ENCODE measurements at places on chromosomes 1 and 21.
A peak's percentile ranks its signal among the peaks of the same experiment; 100 is the strongest.

DNA sequence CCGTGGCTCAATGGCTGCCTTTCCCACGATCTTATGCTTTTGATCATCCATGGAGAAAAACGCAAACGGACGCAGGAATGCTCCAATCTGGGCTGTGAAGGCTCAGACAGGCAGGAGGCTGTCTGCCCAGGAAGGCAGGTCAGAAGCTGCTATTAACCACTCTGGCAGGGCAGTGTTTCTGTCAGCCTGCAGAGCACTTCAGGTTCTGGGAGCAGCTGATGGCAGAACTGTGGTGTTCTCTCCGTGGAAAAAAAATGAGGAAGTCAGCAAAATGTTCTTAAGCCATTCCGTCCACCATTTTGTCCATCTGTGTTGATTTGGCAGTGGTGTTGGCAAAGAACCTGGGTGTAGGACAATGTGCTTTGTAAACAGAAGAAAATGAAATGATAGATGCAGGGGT is 91.7 kb downstream of the SIM2 start:
- DNase-seq, result no peak

DNA sequence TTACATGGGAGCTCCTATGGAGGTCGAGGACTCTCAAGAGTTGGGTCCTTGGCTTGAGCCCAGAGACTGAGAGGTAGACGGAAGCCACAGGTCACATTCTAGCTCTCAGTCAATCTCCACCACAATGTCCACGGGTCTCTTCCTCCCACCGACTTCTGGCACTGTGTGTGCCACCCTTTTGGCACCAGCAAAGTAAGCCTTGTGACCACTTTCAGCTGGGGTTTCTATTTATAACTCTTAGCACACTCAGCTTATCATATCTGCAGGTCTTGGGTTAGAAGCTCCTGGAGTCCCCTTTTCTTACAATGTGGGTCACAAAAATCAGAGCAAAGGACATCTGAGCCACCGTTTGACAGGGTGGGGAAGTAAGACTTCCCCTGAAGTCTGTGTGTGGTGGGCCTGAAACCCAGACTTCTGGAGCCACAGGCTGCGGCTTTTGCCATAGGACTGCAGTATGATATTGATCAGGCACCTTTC is 28.3 kb downstream of the NCMAP start:
- DNase-seq, result no peak

DNA sequence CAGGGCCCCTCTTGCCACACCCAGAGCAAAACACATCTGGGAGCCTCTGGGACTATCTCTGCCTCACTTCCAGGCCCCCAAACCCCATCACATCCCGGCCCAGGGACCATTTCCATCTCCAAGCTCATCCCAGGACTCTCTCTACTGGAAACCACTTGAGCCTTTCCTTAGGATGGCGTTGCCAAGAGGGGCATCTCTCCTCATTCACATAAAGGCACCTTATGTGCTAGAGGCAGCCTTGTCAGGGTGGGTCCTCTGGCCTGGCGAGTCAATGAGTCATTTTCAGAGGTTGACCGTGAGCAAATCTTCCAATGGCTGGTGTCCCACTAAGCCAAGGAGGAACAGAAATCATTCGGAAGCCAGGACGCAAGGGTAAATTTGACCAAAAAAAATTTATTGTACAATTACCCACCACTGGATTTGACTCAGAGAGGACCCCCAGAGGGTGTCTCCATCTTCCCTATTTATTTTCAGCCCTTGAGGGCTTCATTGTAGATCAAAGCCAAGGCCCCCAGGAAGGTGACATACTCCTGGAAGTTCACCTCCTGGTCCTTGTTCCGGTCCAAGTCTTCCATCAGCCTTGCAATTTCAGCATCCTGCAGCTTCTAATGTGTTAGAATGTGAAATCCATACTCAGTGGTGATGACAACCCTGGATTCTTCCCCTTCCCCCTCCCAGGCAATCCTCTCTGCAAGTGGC is 1.4 kb downstream of the S100A6 start:
- DNase-seq, result no peak

DNA sequence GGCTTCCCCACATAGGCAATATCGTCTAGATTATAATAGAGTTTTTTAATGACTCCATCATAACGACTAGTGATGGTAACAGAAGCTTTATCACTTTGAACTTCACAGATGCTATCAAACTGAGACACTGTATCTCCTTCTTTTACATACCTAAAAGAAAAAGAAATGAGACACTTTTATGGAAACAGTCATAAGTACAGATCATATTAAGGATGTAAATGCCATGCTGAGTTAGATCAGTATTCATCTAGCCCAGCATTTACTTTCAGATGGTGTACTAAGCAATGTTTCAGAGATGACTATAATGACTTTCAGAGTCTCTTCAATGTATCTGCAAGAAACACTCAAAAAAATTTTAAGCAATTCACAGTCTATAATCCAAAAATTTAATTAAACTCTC is 18.9 kb downstream of the DBT start:
- no peak for DNase-seq

DNA sequence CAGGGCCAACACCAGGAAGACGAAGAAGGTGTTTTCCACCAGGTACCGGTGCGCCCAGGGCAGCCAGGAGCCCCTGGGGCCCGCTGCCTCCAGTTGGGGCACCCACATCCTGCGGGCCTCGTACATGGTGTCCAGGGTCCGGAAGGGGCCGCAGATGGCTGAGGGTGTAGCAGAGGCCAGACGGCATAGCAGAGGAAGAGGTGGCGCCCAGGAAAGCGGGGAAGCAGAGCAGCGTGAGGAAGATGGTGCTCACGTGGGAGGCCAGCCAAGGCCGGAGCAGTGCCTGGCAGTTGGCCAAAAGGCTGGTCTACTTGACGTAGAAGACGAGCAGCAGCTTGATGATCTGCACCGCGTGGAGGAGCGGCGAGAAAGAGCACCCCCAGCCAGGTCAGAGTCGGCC is 40.4 kb downstream of the ZNF691 start:
- no peak for DNase-seq

GRCh38 chr1:212218911-212219310 is 66.3 kb upstream of the PPP2R5A start:
- peak; percentile 94 for DNase-seq

DNA sequence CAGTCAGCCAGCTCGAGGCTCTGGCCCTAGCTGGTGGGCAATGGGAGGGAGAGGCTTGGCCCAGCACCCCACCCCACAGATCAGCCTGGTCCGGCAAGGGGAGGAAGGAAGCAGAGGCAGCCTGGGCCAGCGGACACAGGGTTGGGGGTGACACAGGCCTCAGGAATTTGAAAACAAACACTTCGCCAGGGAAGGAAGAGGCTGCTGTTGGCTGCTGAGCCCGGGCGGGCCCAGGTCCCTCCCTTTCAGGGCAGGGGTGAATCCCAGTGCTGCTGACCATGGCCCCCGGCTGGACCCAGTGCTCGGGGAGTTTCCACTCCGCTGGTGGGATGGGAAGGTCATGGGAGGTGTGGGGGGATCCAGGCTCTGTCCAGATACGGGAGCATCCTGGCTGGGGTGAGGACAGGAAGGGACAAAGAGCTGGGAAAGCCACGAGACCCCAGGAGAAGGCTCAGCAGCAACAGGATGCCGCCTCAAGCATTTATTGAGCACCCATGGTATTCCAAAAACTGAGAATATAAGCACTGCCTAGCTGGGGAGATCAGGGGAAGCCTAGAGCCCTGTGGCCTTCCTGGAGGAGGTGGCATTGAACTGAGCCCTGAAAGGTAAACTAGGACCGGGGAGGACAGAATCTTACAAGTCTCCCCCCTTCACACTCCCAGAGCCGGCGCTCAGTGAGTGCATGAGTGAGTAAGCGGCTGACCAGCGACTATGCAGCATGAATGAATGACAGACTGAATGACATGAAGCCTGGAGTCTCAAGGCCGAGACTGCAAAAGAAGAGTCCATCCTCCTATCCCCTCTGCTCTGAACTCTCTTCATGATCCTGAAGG is 26.2 kb upstream of the EPHA2 start:
- peak; percentile 96 for DNase-seq

- no peak for DNase-seq
These were observed 39.1 kb upstream of the ID3 start for GRCh38 chr1:23598424-23598823.

GRCh38 chr1:68653882-68654281 is 157.0 kb upstream of the DEPDC1 start:
- DNase-seq, result no peak

- DNase-seq, result no peak
These were observed 21.5 kb upstream of the COG2 start for GRCh38 chr1:230620649-230621323.

DNA sequence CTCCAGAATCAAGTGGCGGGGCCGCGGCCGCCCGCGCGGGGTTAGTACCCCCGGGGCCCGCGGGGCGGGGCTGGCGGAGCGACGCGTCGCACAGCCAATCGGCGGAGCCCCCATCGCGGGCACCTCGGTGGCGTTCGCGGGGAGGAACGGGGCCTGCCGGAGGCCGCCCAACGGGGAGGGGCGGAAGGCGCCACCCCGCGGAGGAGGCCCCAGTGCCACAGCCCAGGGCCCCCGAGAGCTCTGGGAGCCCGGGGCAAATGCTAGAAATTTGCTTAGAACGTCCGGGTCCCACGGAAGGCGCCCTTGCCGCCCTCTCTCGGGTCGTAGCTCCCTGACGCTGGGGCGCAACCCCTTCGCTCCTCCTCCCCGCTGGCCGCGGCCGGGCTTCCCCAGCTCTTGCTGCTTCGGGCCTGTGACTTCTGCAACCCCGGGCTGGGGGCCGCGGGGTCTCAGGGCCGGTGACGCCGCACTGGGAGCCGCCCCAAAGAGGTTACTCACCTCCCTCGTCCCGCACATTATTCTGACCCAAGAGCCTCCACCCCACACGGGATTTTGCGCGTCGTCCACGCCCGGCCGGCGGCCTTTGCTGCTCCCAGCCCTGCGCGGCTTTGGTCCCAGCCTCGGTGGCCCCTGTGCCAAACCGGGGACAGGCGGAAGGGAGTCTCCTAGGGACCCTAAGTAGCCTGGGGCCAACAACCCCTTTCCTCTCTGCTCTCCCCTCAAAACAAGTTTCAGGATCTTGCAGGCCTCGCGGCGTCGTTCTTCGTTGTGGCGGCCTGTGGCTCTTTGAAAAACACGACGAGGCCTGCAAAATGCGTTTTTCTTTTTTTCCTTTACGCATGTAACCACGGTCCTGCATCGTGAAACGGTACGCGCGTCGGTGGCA is at the start of gene RUNX3:
RUNX3 (minus strand) TSS at position 17 of the 886 bp plus-strand sequence. CDS start 408 bp downstream, outside the sequence.
- DNase-seq, result no peak

- no peak for DNase-seq
These were observed 195.0 kb upstream of the PBX1 start for GRCh38 chr1:164363980-164364379.

- no peak for DNase-seq
These were observed 6.9 kb upstream of the ATP1B1 start for GRCh38 chr1:169099561-169099960.

GRCh38 chr1:206445911-206446356 is 24.3 kb upstream of the IKBKE start:
- no peak for DNase-seq

GRCh38 chr1:168653567-168653966 is 75.4 kb downstream of the DPT start:
- no peak for DNase-seq

GRCh38 chr21:42471206-42471605 is 24.8 kb downstream of the RSPH1 start:
- no peak for DNase-seq

GRCh38 chr21:28761674-28762356 is 230.9 kb downstream of the LTN1 start:
- no peak for DNase-seq

DNA sequence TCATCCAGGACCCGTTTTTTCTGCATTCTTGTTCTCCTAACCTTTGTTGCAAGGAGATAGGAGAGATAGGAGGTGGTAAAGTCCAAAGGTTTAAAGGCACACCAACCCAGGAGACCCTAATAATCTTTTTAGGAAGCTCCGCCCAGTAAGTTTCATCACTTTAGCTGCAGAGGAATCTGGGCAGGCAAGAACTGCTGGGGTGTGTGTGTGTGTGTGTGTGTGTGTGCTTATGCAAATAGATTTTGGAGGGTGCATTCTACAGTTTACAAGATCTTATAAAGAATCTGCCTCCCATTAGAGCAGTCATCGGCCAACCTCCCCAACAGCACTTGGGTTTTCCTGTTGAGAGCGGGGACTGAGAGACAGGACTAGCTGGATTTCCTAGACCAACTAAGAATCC is 3.9 kb upstream of the IL10 start:
- no peak for DNase-seq

DNA sequence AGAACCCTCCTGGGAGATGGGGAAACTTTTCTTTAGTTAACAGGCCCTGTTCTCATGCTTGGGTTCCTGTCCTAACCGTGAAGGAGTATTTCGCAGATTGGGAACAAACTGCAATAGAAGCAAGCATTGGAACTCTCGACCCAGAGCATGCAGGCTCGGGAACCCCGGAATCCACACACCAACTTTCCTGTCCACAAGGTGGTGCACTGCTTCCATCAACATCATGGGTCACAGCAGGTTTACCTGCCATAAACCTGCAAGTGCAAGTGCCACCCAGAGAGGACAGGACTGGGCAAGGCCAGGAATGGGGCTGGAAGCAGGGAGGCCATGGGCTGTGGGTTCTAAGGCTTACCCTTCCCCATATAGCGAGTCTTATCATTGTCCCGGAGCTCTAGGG is 6.9 kb downstream of the ENO1 start:
- DNase-seq, result peak; percentile 41

DNA sequence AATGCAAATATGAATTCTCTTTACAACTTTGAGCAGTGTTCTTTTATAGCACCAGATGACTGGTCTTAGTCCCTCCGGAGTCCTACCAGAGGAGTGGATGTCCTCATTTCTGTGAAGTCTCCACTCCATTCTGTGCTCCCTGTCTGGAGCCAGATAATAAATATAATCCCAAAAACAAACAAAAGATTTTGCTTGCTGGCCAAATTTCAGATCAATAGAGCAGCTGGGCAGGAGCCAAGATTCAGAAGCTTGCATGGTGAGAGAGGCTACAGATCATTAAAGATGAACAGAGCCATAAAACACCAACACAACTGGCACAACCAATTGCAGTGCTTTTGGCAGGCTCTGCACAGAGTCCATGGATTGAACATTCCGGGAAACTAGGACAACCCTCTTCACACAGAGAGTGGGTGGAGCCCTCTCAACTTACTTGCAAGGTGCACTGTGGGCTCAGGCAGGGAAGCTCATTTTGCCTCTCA is 231.5 kb upstream of the SNX7 start:
- peak; percentile 30 for DNase-seq

DNA sequence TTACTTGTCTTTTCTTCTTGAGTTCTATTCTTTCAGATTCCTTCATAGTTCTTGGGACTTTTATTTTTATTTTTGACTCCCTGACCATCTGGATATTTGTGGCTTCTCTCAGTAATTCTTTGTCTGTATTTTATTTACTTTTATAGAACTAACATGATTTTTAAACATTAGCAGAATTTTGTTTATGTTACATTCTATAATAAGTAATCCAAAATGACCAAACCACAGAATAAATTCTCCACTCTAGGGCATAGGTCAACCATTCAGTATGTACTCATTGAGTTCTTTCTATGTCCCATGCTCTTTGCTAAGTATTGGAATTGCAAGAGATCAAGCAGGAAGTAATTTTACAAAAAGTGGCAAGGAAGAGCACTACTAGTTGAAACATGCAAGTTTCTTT is 969.0 kb downstream of the TTLL7 start:
- peak; percentile 45 for DNase-seq

- no peak for DNase-seq
These were observed 48.7 kb upstream of the NFASC start for GRCh38 chr1:204821924-204822323.

- peak; percentile 87 for DNase-seq
These were observed 19.7 kb upstream of the LMX1A start for GRCh38 chr1:165376041-165376810.
